NCI-H1092 (cell line): ENCODE measurements at places on chromosomes 3 and 15.

DNA sequence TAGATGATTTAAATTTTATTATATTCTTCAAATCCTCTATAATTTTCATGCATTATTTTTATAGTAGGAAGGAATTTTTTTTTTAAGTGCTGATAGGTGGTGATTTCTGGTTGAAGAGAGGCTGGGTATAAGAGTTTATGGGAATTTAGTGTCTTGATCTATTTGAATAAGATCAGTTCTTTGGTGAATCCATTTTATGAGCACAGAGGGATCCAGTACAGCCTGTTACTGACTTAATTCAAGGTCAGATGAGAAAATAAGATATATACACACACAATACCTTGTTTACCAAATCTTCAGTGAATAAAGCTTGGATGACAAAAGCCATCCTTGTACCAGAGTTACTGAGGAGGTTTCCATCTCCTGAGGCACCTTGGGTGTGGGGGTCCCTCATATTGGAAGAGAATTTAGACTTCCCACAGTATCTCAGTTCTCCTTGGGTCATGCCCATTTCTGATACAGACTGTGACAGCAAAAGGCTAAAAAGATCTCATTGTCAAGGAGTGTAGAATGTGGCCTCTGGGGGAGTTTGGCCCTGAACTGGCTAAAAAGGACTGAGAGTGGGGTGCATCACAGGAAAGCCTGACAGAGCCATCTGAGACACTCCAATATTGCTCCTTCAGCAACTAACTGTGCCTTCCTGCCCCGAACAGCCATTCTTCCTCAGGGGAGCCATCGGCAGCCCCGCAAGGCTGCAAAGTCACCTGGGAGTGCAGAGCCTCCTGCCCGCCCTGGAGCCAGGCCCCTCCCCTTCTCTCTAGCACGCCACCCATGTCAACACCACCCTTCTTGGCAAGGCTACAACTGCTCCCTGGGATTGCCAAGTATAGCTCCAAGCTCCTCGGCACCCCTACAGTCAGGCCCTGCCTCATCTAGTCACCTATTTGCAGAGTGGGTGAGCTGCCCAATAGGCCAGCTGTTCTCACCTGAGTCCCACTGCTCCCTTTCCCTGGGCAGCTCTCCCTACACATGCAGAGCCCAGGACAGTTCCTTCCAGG is 43.1 kb upstream of the HACD2 start:
- peak; percentile 19 for DNase-seq

DNA sequence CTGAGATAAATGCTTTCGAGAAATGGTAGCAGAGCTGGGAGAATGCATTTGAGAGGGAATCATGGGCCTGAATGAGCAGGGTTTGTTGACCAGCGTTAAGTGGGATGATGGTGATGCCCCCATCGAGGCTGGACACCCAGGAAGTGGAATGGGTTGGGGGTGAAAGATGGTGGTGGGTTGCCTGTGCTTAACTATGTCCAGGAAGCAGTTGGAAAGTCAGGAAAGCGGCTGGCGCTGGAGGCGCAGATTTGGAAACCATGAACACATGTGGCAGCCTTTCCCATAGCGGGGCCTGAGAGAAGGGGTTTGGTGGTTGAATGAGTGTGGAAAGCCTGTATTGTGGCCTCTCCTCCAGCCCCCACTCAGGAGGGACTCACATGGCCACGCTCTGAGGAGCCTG is 80.7 kb downstream of the AAGAB start:
- DNase-seq = no peak

GRCh38 chr3:33664195-33664594 is 53.9 kb downstream of the CLASP2 start:
- no peak for DNase-seq

DNA sequence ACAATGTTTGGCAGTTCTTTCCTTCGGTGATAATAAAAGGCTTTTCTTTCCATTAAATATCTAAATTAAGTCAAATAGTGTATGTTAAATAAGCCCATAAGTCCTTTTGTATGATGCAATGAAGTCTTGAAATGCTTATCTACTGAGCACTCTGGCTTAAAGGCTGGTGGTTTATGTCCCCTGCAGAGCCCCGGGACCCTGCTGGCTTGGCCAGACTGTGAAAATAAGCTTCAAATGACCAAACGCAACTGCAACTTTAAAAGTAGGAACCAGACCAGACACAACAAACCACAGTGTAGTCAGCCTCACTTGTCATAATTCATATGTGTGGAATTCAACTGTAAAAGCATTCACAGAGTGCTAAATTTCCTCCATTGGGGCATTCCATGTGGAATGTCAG is 72.5 kb downstream of the FOXP1 start:
- DNase-seq = no peak

- DNase-seq = no peak
These were observed 97.9 kb upstream of the CGNL1 start for GRCh38 chr15:57278439-57278838.

DNA sequence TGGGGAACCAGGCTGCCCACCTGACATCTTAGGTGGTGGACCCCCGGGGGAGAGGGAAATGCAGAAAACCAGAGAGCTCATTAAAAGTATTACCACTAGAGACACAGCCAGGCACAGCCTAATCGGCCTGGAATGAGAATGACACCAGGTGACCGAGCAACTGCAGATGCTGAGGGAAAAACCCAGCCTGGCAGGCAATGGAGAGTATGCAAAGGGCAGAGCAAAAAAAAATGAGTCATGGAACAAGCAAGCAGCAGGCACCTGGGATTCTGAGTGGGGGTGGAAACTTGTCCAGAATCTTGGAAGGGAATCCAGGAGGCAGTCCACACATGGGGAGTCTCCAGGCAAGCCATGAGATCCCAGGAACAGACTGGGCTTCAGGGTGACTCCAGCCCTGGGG is 183.7 kb upstream of the LRRN1 start:
- DNase-seq = no peak

- DNase-seq = no peak
These were observed 26.7 kb downstream of the SYNM start for GRCh38 chr15:99131441-99132023.
